ENCODE measurements at places on chromosomes 13 and 19.

- no peak for DNase-seq
These were observed 37.3 kb downstream of the IL12RB1 start for GRCh38 chr19:18049385-18049784.

- no peak for DNase-seq
These were observed 5.6 kb upstream of the GATAD2A start for GRCh38 chr19:19399733-19400433.

- DNase-seq = peak; percentile 89
These were observed 4.6 kb downstream of the S1PR2 start for GRCh38 chr19:10226376-10227025.

DNA sequence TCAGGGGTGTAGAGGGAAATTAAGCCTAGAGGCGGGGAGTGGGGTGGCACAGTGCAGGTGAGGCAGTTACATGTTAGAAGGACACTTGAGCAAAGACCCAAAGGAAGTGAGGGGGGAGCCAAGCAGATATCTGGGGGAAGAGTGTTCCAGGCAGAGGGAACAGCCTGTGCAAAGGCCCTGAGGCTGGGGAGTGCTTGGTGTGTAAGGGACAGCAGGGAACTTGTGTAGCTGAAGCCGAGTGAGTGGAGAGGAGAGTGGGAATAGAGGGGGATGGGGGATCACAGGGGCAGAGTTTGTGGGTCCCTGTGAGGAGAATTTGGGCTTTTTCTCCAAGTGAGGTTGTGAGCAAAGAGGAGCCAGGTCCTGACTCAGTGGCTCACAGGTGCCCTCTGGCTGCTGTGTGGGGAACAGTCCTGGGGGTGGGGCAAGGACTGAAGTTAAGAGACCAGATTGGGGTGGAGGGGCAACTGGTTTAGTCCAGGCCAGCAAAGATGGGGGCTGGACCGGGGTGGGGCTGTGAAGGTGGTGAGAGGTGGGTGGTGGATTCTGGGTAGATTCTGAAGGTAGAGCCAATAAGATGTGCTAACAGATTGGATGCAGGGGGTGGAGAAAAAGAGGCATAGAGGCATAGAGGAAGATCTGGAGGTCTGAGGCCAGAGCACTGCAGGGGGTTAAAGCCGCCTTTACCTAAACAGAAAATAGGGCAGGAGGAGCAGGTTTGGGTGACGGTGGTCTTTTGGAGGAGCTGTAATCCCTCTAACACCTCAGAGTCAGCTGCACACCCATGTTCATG lies 75.3 kb downstream of the CACNA1A start:
- peak; percentile 11 for DNase-seq

GRCh38 chr13:111658145-111659100 lies 338.0 kb downstream of the TEX29 start:
- no peak for DNase-seq

All from AG04450 (cell line).